ENCODE measurements at places on chromosomes 13 and 19.
A peak's percentile ranks its signal among the peaks of the same experiment; 100 is the strongest.

DNA sequence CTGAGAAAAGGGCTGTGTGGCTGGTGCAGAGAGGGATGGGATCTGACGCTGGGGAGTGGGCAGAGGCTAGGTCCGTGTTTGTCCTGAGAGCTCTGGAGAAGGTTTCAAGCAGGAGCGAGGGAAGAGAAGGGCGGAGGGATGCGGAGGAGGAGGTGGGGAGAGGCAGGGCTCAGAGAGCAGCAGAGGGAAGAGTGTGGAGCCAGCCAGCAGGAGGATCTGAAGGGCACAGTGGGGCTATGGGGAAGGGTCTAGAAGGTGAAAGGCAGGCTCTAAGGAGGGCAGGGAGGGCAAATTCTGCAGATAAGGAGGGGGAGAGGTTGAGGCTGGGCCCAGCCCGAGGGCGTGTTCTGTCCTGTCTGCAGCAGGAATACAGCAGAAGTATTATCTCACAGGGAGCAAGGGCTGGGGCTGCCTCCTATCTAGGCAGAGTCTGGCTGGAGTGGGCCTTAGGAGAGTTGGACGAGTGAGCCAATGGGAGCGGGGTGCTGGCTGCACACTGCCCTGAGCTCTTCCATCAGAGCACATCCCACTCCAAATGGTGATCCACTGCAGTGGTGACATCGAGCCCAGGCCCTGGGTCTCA lies 6.1 kb downstream of the AP2A1 start:
- DNase-seq: no peak

GRCh38 chr19:17687857-17688784 lies at the start of gene UNC13A:
UNC13A (minus strand) TSS chr19:17688354; CDS start chr19:17688199, 155 bp downstream.
- peak; percentile 65 for DNase-seq

- DNase-seq: no peak
Observed at GRCh38 chr19:4707322-4707721, 16.3 kb downstream of the DPP9 start.

DNA sequence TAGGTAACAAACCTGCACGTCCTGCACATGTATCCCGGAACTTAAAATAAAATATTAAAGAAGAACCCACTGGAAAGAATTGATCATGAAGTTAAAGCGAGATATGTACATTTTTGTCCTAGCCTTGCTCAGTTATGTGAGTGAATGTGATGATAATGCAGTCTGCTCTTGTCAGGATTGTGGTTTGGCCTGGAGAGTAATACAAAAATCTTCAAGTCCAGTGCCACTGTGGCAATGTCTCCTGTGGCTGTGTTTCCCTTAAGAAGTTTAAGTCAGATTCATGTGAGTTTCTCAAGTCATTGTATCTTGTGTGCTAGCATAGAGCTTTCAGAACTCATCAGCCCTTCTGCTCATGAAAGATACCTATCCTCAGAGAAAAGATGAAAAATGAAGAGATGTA lies 18.0 kb upstream of the ITGBL1 start:
- DNase-seq: no peak

DNA sequence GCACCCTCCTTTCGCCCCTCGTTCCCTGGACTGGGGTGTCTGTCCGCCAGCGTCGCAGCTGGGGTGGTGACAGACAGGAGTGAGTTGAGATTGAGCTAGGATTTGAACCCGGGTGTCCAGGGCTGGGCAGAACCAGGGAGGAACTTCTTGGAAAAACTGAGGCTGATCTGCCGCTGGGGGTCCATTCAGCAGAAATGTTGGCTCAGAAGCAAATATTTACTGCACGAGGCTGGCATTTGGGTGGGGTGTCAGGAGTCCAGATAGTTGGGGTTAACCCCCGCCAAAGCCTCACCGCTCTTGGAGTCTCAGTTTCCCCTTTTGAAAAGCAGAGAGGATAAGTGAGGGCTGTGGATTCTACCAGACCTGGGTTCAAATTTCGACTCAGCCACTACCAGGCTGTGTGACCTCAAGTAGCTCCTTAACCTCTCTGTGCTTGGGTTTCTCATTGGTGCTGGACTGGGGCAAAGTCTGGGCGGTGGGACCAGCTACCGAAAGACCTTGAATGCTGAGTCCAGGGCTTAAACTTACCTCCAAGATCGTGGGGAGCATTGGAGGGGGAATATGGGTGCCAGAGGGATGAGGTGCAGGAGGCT lies 20.9 kb downstream of the MAST3 start:
- DNase-seq: no peak

- DNase-seq: no peak
Observed at GRCh38 chr13:42832341-42833096, 51.1 kb downstream of the FAM216B start.

GRCh38 chr13:74870865-74871264 lies 611.1 kb downstream of the TBC1D4 start:
- DNase-seq: no peak

DNA sequence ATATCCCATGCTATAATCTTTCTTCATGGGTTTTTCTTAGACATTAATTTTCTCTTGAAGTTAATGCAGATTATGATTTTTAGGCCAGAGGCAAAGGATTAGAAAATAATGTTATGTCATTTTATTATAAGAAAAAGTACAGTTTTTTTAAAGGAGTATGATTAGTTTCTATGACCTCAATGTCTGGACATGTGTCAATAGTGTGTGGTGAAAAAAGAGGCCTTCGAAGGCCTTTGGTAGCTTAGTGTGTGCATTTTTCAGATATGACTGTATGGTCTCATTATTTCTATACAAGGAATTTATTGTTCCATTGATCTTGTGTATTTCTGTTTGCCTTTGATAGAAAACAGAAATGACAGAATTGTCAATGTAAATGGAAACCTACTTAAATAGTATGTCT lies 195.6 kb downstream of the GPC5 start:
- DNase-seq: no peak

- no peak for DNase-seq
Observed at GRCh38 chr19:11247934-11248333, 8.5 kb downstream of the ANGPTL8 start.

- no peak for DNase-seq
Observed at GRCh38 chr13:76798037-76798436, 88.2 kb downstream of the KCTD12 start.

DNA sequence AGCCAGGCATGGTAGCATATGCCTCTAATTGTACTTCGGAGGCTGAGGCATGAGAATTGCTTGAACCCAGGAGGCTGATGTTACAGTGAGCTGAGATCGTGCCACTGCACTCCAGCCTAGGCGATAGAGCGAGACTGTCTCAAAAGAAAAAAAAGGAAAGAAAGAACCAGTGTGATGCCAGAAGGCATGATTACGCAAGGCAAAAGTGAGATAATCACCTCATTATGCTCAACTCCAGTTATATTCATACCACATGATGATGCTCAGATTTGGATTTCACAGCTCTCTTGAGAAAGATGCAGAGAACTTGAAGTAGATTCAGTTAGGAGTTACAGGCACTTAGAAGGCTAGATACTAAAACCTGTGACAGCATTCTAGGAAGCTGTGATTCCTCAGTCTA lies 21.8 kb downstream of the RCBTB1 start:
- no peak for DNase-seq

- no peak for DNase-seq
Observed at GRCh38 chr13:110546378-110546777, 15.1 kb downstream of the RAB20 start.

GRCh38 chr13:87358319-87358718 lies 312.9 kb upstream of the SLITRK5 start:
- DNase-seq: no peak

DNA sequence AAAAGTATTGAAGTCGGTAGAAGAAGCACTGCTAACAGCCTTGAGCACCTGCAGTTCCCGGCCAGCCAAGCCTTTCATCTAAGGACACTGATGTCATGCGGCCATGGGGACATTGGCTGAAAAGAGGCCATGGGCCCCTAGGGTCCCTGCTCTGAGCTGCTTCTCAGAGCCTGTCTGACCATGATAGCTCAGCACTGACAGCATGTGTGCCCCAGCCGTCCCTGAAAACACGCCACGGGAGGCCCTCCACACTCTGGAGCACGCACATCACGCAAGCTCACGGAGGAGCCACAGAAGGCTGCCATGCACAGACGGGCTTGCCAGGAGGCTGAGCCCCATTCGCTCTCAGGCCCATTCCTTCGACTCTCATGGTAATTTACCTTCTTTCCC lies 51.8 kb downstream of the MLLT1 start:
- DNase-seq: no peak

GRCh38 chr19:15251749-15252397 lies 19.6 kb upstream of the EPHX3 start:
- DNase-seq: no peak

GRCh38 chr19:30694156-30694755 lies 322.1 kb downstream of the ZNF536 start:
- DNase-seq: no peak

- DNase-seq: no peak
Observed at GRCh38 chr13:73822668-73823592, 311.3 kb downstream of the KLF12 start.

DNA sequence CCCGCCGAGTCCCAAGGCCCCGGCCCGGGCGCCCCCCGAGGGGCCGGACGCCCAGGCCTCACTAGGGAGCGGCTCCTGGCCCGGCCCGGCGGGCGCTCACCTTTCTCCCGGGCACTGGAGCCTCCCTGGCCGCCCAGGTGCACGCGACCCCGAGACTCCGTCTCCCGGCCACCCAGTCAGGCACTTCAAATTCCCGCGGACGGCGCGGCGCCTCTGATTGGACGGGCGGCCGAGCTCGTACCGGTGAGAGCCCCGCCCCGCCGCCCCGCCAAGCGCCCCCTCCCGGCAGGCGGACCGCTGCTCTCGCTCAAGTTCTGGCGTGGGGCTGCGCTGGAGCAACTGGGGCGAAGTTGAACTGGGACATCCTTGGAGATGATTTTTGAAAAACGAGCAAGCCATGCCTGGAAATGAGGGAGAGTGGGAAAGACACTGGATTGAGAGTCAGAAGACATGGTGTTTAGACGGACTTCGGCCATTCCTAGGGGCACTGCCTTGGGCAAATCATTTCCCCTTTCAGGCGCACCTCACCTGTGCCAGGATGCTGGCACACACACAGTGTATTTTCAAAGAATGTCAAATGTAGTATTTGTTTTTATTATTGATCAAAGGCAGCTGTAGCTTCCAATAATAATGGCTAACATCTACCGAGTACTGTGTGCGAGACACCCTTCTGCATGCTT lies 485.3 kb downstream of the UQCRFS1 start:
- no peak for DNase-seq

DNA sequence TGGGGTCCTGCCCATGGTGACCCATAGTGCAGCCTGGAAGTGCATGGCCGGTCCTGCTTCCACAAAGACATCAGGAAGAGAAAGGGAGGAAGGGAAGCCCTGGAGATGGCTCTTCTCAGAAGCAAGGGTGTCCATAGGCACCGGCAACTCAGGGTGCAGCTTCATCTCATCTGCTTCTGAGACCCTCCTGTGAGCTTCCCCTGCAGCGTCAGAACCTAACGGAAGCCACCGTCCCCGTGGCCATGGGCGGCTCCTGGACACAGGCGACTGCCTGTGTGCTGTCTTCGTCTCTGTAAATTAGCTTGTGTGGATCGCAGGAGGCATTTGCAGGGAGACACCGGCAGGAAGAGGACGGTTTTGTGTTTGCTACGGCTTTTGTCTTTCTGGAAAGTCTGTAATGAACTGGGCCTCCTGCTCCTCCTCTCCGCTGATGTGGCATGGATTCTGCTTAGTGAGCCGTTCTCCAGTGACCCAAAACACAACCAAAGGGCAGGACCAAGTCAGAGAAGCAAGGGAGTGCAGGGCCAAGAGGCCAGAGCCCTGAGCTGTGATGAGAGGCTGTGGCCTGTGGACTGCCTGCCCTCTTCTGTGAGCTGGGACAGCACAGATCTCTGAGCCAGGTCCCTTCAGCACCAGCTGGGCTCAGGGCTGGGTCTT lies 2.5 kb downstream of the ATP4B start:
- DNase-seq: no peak

GRCh38 chr13:98157188-98157587 lies 14.3 kb downstream of the FARP1 start:
- no peak for DNase-seq

DNA sequence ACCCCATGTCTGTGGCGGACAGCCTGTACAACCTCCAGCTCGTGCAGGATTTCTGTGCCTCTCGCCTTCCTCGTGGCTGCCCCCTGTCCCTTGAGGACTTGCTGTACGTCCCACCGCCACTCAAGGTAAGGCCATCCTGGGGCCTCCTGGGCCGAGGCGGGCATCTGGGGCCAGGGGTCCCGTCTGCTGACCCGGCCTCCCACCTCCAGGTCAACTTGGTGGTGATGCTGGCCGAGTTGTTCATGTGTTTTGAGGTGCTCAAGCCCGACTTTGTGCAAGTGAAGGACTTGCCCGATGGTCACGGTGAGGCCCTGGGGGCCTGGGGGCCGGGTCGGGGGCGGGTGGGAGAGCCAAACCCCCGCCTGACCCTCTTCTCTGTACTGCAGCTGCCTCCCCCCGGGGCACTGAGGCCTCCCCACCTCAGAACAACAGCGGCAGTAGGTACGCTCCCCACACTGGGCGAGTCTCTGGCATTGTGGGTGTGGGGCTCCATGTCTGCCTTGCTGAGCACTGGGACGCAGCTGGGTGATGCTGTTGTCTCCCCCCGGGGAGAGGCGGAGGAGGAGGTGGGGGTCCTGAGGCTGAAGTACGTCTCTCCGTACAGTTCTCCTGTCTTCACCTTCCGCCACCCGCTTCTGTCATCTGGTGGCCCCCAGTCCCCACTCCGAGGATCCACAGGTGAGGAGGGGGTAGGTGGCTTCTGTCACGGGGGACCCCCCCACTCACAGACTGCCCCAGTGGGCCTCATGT lies 15.0 kb downstream of the CAMSAP3 start:
- no peak for DNase-seq

GRCh38 chr19:3494559-3494958 lies 5.9 kb downstream of the DOHH start:
- DNase-seq: peak; percentile 60

DNA sequence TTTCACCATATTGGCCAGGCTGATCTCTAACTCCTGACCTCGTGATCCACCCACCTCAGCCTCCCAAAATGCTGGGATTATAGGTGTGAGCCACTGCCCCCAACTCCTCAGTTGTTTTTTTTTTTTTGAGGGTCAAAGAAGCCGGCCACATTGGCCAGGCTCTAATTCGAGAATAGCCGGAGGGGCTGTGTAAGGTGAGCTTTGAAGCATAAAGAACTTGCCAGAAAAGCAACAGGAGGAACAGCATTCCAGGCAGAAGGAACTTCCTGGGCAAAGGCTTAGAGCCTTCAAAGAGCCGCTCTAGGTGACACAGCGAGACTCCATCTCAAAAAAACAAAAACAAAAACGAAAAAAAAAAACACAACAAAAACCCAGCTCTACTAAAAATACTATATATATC lies 1.2 kb upstream of the BABAM1 start:
- DNase-seq: no peak

DNA sequence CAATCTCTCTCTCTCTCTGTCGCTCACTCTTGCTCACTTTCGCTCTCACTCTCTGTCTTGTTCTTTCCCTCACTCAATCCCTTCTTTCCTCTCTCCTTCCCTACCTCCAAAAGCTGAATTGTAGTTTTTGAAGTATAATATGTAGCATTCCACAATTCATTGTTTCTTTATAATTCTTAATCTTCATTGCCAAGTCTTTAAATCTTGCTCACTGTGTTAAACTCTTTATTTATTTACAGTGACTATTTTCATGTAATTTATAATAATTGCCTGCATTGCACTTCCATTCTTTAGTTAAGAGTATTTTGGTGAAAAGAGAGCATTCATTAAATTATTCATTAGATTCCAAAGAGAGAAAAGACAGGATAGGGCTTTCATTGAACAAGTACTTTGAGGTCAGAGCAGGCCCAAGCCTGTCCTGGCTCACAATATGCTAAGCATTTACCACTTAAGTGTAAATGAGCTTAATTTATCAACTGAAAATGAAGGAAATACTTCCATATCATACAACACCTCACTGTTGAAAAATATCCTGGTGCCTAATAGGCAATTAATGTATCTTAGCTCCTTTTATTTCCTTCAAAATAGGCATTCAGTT lies 257.4 kb upstream of the SLITRK1 start:
- no peak for DNase-seq
